ENCODE measurements at places on chromosomes 16 and 17.

GRCh38 chr17:76337413-76337777, 16.3 kb downstream of the PRPSAP1 start:
- DNase-seq, result peak; percentile 14

- no peak for DNase-seq
Observed at GRCh38 chr17:9944704-9945103, 39.6 kb upstream of the RCVRN start.

DNA sequence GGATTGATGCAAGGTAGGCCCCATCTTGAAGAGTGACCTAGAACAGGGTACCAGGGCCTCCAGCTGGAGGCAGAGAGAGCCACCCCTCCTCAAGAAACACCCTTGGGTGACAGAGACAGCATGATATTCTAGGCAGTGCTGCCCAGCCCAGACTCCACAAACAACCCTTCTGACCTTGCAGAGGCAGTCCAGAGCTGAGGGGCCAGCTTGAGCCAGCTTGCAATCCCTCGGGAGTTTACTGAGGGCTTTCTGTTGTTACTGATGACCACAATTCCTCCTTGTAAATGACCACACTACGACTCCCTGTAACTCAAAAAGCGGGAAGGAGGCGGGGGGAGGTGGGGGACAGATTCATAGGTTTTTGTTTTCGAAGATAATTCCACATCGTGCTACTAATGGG, 18.6 kb upstream of the MNT start:
- DNase-seq, result no peak

DNA sequence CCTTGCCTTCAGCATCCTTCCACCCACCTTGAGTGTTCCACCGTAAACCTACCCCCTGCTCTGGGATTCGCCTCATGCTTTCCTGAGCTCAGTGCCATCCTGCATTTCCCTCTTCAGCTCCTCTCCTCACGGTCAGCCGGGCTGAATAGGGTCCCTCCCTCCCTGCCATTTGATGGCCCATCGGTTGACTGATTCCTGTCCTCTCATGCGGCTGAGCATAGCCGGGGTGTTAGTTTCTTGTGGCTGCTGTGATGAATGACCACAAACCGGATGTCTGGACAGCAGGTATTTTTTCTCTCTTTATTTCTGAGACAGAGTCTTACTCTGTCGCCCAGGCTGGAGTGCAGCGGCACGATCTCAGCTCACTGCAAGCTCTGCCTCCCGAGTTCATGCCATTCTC, 44.1 kb upstream of the MGAT5B start:
- DNase-seq, result no peak

GRCh38 chr16:88840600-88841215, 16.0 kb downstream of the GALNS start:
- no peak for DNase-seq

DNA sequence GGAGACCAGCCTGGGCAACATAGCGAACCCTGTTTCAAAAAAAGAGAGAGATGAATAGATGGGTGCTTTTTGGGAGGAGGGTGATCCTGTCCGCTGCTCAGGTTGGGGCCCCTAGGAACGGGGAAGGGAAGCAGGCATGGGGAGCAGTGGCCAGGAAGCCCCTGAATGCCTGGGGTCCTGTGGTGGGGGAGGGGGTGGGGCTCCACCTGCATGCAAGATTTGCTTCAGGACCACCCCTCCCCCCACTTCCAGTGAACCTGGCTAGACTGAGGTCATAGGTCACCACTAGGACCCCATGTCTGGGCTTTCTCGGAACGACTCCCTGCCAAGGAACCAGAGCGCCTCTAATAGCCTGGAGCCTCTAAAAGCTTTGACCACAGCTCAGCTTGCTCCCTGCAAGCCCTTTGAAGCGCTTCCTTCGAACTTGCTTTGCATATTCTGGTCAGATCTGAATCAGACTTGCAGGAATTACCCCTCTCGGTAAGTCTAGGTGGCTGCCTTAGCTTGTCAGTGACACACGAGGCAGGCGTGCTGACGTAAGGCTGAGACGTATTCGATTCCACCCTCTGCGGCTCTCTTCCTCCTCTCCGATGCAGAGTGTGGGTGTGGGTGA, 3.7 kb downstream of the SOCS3 start:
- peak; percentile 98 for DNase-seq
